ENCODE measurements at places on chromosomes 12 and 14.

GRCh38 chr12:95402096-95402495 lies 71.9 kb upstream of the METAP2 start:
- no peak for DNase-seq

DNA sequence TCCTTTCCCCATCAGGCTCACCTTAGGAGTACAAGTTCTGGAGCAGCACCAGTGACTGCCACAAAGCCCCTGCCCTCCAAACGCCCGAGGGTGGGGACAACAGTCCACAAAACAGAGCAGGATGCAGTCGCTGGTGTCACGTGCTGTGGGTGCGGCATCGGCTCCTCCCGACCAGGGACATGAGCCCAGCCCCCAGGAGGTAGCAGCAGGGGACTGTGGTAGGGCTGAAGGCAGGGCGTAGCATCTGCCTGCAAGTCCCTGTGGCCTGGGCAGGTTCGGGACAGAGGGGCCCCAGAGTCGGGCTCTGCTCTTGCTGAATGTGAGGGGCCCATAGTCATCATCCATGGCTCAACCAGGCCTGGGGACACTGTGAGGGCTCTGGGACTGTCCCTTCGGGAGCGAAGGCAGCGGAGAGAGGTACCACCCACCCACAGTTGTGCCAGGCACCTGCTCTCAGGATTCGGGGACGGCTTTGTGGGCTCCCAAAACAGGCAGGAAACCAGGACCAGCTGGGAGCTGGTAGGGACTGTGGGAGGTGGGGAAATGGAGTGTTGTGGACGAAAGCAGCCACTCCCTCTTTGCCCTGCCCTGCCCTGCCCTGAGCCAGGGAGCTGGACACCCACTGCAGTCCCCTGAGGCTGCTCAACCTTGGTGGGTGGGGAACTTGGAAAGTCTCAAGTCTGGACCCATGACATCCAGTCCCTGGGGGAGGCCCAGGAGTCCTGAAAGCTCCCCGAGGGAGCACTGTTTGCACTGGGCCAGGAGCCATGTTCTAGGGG lies 30.7 kb downstream of the FBRSL1 start:
- no peak for DNase-seq

DNA sequence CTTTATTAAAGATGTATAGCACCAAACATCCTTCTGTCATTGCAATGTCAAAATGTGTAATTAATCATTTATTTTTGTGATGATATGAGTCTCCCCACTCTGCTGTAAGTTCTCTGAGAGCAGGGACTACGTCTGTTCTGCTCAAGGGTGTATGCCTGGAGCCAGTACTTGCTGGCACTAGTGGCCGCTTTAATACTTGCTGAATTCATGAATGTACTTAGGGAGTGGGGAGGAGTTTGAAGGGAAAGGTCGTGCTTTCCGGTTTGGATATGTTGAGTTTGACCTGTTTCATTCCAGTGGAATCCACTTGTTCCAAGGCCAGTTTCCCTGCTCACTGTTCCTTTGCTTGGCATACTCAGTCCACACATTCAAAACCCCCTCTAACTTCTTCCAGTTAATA lies 1.9 kb upstream of the DCAF5 start:
- DNase-seq: no peak

DNA sequence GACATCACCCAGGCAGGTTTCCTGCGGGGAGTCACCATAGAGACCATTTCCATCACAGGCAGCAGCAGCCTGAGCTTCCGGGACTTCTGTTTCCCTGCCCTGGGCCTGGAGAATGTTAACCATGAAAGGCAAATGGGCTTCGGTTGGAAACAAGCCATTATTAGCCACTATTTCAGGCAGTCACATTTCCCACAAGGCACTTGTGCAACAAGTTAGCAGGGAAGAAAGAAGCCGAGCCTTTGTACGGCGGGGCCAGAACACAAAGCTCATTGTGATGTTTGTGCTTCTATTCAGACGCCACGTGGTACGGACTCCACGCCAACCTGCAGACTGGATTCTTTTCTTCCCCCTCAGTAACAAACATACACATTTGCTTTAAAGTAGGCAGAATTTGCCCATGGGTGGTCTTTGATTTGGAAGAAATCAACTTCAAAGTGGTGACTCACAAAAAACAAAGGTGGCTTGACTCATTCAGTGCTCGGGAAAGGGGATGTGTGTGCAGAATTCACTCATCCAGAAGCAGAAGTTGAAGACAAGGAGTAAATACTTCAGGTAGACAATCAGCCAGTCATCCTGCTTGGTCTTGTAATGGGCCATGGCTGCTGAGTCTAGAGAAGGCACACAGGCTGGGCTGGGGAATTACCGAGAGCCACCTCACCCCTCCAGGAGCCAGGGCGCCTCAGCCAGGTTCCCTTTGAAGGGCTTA lies 154.2 kb upstream of the PRMT8 start:
- no peak for DNase-seq

DNA sequence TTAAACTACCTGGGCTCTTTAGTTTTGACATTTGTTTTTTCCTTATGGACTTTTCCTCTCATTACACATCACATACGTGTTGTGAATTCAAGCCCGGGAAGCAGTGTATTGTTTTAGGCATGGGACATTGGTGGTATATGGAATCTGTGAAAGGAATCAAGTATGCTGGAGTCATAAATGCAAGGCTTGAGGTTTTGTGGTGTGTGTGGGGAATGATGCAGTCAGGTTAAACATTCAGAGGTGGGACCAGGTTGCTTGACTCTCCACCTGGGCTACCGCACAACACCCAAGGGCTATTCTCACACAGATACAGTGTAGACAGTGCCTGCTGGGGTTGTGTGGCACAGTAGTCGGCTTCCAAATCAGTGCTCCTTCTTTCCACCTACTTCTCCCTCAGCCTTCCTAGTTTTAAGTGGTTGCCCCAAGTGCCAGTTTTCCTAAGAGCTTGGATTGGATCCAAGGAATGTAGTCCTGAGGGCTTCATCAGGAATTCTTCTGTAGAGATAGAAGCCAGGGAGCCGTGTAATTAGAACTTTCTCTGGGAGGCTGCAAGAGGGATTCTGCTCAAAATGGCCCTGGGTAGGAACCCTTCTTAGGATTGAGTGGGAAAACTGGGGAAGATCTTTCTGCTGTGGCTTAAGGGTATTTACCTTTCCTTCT lies 243.7 kb downstream of the C12orf75 start:
- no peak for DNase-seq

GRCh38 chr12:64780531-64781279 lies 21.5 kb upstream of the GNS start:
- no peak for DNase-seq

DNA sequence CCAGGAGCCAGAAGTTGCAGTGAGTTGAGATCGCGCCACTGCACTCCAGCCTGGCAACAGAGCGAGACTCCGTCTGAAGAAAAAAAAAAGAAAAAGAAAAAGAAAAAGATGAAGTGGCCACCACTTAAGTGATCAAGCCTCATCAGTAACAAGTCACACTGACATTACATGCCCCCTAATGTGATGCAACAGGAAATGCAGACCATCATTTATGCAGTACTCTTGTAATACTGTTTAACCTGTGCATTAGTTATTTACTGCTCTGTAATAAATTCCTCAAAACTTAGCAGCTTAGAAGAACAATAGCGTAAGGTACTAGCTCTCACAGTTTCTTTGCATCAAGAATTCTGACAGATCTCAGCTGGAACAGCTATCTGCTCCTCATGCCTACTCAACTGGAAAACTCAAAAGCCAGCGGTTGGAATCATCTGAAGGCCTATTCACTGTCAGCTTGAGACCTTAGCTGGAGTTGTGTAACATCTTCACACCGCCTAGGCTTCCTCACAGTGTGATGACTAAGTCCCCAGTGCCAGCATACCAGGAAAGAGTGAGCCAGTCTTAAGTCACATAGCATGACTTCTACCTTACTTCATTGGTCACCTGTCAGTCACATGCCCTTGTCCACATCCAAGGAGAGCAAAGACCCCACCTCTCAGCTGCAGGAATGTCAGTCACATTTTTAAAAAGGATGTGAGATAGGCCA lies 31.5 kb downstream of the EPS8 start:
- DNase-seq: no peak

- no peak for DNase-seq
Observed at GRCh38 chr14:32709027-32709426, 229.7 kb upstream of the NPAS3 start.

All from activated CD4-positive, alpha-beta T cell treated with anti-CD3 and anti-CD28 coated beads, Interleukin-2, amount 50 U/mL, for 4 hours (primary cell).